ENCODE measurements at places on chromosomes 5 and 9.

GRCh38 chr5:39100851-39101396, 26.7 kb upstream of the RICTOR start:
- DNase-seq = no peak

DNA sequence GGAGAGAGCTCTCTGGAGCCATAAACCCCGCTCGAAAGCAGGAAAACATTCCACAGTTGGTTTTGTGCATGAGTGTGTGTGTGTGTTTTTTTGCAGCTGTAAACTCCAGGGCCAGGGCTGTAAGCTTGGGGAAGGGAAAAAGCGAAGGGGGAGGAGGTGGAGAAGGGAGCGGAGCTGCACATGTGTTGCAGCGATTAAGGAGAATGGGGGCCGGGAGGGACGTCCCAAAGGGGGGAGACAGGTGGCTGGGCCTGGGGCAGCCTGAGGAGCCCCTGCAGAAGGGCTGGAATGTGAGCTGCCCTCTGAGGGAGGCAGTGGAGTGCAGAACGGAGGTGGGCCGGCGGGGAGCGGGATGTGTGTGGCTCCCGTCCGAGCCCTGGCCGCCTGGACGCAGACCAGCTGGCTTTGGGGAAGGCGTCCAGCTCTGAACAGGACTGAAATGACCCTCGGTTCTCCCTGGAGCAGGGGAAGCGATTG, 2.7 kb upstream of the MYMK start:
- DNase-seq = no peak

- DNase-seq = peak; percentile 45
Observed at GRCh38 chr5:139668064-139668880, 20.1 kb downstream of the CXXC5 start.

DNA sequence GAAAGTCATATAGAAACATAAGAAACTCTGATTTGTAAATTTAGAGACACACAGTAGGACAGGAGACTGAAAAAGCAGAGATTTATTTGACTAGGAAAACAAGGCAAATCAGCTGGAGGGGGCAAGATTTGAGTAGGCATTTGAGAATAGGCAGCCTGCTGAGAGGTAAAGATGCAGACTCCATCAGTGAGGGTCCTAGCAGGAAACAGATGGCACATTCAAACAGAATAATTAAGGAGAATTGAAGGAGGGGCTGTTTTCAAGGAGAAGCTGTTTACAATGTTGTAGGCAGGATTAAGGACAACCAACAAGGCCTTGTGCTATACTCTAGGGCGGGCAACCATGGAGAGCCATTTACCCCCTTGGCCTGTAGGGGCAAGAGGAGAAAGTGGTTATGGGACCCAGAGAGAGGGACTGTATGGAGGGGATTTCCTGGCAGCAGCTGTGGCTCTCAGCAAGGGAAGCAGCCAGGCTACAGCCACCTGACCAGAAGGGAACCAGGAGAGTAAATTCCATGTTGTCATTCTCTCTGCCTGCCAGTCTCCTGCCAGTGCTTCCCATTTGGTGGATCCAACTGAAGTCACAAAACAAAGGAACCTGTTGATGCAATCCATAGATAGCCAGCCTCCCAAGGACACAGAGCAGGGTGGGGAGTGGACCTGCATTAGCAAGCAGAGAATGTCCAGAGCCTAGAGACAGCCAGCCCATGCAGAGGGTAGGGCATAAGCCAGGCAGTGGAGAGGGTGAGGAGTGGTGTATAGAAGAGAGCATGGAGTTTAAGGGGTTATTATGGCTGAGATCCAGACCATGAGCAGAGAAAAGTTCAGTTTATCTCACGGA, 38.2 kb downstream of the PAPPA start:
- DNase-seq = no peak

DNA sequence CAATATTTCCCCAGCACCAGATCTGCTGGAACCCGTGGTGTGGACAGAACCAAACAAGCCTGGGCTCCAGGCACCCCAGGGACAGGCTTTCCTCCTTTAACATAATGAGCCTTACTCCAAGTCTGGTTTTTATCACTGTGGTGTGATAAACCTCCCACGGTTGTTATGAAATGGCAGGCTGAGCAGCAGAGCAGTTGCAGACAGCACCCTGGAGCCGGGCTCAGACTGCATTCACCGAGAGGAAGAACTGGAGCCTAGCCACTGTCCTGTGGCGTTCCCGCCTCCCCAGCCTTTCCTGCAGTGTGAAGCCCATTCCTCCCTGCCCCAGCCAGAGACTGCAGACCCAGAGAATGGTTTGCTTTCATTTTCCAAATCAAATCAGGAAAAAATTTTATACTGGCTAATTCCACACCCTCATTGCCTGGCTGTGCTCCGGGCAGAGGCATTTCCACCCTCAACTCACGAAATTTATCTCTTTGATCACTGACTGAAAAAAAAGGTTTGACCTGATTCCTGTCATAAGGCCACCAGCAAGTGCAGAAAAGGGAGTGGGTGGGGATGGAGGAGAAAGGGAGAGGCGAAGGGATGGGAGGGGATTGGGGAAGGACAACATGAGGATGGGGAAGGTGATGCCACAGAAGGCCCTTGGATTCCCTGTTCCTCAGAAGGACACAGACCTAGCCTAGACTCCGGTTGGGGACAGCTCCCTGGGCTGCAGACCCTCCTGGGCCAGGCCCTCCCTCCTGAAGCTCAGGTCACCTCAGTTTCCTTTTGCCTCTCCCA, 18.9 kb downstream of the IPPK start:
- no peak for DNase-seq

DNA sequence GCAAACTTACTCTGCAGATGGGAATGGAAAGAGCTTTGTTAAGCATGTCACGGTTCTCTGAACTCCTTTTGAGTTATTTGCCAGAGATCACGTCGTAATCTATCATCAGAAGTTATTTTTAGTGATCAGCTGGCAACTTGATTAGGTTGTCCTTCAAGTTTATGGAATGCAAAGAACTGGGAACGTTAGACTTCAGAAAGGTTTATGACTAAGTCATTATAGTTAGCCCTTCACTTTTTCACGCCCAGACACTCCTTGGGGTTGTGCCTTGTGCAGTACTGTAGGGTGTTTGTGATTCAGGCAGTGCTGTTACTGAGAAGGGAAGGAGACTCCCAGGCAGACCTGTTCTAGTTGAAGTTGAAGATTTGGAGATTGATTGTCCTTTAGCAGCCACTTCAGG, 26.8 kb upstream of the PHF2 start:
- DNase-seq = no peak

DNA sequence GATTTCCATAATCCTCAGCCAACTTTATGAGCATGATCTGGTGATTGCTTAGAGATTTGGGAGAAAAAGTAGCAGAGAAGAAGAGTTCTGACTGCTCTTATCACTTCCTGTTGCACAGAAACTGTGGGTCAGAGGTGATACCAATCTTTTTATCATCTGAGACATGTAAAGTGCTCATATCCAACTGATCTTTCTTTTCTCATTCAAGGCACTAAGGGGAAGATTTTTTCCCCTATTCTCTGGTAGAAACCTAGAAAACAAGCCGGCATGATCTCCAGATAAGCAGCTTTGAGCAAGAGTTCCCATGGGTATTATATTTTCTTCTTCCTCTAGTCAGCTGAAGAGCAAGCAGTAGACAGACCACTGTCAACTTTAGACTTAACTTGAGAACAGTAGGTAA, 29.0 kb upstream of the GPR150 start:
- DNase-seq = no peak

- DNase-seq = peak; percentile 44
Observed at GRCh38 chr5:17189381-17190036, 27.9 kb upstream of the BASP1 start.

GRCh38 chr9:133777068-133777791, 39.1 kb upstream of the SARDH start:
- DNase-seq = no peak

GRCh38 chr5:38931731-38932130, 85.9 kb downstream of the OSMR start:
- no peak for DNase-seq

DNA sequence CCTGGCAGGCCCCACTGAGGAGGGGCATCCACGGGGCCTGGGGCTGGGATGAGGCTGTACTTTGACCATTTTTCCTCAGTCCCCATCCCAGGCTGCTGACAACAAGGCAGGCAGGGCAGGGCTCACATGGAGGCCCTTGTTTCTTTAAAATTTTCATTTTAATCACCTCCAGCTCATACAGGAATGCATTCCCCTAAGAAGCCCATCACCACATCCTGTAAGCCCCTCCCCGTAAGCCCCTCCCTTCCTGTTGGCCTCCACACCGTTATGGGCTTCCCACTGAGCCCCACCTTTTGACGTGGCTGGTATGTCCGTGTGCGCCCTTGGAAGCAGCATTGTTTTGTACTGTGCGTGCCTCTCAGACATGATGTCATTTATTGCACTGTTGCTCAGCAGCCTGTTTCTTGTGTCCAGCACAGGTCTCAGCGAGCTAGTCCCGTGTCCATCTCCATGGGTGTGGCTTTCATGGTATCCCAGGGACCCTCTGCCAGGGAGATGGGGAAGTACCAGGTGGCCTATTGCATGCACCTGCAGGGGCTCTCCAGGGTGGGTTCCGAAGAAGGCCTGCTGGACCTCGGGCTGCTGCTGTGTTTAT, 22.4 kb downstream of the PHF2 start:
- no peak for DNase-seq

GRCh38 chr5:119036101-119036762, 34.7 kb upstream of the DMXL1 start:
- no peak for DNase-seq

GRCh38 chr5:1445313-1445688, at the start of gene SLC6A3:
TSS of gene SLC6A3 (minus strand) at chr5:1445440. CDS start at chr5:1443197, 2,243 bp downstream.
- peak; percentile 10 for DNase-seq

DNA sequence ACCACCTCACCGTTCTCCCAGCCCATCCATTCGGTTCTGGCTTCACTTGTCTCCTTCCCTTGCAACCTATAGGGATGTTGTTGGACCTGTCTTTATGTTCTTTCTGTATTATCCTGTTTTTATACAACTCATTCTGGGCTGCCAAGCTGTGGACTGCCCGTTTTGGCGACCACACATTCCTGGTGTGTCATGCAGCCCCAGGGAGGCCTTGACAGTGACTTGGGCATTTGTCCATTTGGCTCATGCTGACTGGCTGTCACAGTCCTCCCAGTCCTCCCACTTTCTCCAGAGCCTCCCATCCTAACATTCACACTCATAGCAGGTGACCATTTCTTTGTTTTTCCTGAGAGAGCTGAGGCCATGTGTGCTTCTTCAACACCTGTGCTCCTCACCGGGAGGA, 136.4 kb downstream of the SLF1 start:
- no peak for DNase-seq

- no peak for DNase-seq
Observed at GRCh38 chr5:130720355-130720754, 444.7 kb downstream of the HINT1 start.

DNA sequence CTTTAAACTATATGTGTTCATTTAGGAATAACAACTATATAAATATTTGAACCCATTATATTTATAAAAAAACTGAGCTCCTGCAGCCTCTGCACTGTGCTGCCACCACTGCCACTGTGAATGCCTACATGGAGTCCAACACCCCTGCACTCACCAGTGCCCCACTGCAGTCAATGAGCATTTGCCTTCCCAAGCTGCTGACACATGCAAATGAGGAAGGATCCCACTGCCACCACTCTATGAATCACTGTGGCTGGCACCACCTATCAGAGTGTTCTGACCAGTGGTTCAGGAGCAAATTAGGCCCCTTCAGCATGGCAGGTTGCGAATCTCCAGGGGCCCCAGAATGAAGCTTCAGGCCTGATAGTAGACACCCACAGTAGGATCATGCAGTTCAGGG, 9.1 kb downstream of the IFNA5 start:
- DNase-seq = no peak

- no peak for DNase-seq
Observed at GRCh38 chr5:35159370-35159742, 70.9 kb downstream of the PRLR start.

- DNase-seq = no peak
Observed at GRCh38 chr5:35282810-35283209, 52.5 kb upstream of the PRLR start.

DNA sequence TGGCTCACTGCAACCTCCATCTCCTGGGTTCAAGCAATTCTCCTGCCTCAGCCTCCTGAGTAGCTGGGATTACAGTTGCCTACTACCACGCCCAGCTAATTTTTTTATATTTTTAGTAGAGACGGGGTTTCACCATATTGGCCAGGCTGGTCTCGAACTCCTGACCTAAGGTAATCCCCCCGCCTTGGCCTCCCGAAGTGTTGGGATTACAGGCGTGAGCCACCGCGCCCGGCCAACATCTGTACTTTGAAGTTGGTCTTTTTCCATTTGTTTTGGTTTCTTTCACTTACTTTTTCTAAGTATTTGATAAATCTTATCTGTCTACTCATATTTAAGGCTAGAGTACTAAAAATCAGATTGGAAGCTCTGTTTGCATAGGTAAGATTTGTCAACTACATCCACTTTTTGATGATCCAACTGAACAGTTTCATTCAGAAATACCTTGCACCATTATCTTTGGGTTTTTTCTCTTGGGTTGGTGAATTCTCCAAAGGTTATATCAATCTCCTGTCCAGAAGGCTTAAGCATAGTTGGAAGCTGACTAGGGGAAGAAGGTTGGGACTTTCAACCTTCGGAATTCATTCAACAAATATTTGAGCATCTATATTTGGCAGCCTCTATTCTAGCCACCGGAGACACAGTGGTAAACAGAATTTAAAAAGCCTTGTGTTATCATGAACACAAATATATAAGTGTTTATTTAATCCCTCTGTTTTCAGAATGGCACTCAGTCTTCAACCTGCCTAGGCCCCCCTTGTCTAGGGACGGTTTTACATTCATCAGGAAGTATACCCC, 489.1 kb downstream of the RAB3C start:
- DNase-seq = no peak

DNA sequence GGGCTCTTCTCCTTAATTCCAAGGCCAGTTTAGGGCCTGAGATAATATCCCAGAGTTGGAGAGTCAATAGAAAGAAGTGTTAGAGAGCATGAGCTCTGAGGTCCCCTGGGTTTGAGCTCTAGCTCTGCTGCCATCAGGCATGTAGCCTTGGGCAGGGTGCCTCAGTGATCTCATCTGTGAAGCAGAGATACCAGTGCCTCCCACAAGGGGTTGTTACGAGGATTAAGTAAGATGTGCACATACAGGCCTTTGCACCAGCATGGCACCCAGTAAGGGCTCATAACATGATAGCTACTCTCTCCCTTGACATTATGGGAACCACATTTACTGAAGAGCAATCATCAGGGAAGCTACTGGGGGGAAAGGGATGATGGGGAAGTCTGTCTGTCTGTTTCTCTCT, 265.7 kb downstream of the HSPA4 start:
- DNase-seq = no peak

DNA sequence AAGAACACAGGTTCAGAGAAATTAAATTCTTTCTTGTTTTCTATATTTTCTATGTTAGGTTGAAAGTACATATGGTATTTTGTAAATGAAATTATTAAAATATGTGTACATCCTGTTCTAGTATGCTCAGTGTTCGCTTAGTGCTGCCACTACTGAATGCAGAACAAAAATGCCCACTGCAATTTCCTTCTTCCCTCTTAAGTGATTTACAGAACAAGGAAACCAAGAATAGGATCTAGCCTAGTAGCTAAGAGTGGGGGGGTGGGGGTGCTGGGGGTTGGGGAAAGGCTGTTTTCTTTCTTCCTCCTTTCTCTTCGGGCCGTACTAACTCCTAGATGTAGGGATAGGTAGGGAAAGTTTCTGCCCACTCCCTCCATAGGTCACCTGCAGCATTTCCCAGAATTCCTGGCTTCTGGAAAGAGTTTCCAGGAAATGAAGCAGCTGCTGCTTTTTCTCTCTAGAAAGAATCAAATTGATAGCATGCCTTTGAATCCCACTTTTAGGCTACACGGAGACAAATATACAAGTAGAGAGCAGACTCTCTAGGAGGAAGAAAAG, 15.7 kb downstream of the SPATA9 start:
- DNase-seq = no peak

All from activated naive CD4-positive, alpha-beta T cell treated with Interleukin-2 at 50 U/mL for 16 hours (primary cell).